Left ventricle myocardium inferior (tissue), 1 donor: ENCODE measurements at places on chromosomes 2 and 18. TPM values are rescaled to one million over a fixed set of nuclear protein-coding genes. Genes with fewer than 3 reads are reported as not detected.

DNA sequence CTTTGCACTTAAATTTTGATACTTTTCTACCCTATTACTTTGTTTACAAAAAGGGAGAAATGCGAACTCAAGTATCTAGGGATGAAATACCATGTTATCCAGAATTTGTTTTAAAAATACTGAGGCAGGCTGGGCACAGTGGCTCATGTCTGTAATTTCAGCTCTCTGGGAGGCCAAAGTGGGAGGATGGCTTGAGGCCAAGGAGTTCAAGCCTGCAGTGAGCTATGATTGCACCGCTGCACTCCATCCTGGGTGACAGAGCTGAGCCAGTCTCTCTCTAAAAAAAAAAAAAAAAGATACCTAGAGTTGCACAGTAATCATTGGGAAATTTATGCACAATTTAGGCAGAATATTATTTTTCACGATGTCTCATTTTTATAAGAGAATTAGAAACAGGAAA lies 12.4 kb upstream of the VAPA start:
- no peak for DNase-seq

GRCh38 chr2:233446606-233447305 lies 92.5 kb downstream of the DGKD start:
- DNase-seq, result no peak

DNA sequence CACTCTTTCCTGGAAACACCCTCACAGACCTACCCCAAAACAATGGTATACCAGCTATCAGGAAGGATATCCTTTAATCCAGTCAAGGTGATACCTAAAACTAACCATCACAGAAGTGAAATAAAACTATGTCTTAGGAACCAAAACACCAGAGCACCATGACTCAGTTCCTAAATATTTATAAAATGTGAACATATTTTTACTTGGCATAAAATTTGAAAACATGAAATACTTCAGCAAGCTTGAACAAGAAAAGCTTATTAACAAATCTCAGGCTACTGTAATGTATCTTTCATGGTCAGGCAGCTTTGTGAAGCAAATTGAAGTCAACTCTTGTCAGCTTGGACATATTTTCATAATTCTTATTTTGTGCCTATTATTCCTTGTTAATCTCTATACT lies 440.8 kb upstream of the CDH20 start:
- DNase-seq, result no peak

DNA sequence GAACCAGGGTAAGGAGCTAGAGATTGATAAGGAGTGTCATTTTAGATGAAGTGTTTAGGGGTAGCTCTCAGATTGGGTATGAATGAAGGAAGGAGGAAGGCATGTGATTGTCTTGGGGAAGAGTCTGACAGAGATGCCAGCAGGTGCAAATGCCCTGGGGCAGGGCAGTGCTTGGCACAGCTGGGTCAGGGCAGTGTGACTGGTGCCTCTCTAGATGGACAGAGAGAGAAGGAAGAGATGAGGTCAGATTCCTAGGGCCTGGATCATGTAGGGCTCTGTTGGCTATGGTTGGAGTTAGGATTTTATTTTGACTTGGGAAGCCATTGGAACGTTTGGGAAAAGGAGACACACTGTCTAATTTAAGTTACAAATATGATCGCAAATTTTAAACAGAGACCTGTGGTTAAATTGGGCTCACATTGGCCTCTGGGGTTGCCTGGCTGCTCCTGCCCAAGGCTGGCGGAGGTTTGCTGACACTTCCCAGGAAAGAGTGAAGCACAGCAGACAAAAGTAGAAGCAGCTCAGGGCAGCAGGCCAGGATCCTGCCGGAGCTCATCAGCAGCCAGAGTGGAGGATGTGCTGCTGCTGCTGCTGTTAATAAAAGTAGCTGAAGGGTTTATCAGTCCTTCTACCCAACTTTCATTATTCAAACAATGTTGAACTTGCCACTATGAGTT lies 32.7 kb upstream of the FHL2 start:
- DNase-seq, result peak; percentile 77

DNA sequence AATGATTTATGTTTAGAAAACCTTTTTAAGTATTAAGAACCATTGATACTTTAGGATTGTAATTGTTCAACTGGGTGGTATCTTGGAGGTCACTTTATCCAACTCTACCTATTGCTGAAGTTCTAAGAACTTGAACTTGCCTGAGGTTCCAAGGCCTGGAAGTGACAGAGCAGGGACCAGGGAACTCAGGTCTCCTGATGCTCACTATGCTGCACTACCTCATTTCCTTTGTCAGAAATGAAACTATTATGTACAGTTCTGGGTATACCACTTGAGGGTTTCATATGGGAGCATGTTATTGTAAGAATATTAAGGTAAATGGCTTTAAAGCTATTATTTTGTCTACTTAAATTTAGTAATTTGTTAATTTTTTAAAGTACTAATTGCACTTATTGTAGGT lies 3.0 kb downstream of the MBD5 start:
- no peak for DNase-seq

DNA sequence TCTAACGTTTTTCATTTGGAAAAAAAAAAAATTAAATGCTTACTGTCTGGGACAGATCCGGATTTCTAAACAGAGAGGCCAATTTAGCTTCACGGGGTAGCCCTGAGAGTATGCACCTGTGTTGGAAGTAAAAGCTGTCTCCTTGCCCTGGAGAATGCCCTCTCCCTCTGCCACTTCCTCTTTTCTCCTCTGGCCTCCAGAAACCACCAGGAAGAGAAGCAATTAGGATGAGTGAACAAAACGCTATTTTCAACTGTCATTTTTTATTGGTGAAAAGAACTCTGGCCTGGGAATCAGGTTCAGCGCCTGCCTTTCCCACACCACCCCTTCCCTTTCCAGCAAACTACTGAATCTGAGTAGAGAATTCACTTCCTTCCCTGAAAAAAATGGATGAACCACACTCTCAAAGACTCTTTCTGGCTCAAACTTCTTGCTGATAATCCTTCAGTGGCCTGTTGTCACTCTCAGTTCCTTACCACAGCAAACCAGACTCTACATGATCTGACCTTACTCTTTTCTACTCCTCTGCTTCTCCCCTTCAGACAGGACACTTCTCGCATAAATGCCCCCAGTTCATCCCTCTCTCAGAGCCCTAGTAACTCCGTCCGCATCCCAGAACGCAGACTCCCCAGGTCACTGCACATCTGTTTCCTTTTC lies 29.8 kb downstream of the KLF7 start:
- DNase-seq, result no peak

GRCh38 chr2:95076705-95077529 lies 44.7 kb downstream of the MRPS5 start:
- DNase-seq, result peak; percentile 62

DNA sequence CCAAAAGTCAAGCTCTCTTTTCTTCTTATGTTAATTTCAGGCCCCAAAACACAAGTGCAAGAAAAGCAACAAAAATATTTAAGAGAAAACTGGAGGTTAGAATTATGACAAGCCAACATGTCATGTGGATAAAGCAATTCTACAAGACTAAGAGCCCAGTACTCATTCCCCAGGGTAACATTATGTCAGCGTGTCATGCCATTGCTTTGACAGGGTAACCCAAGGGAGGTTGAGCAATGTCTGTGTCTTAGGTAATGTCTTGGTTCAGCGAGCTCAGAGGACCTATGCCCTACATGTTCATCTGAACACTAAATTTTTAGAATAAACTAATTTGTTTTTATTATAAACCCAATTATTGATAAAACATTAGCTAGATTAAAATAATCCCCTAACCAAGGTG lies 173.2 kb upstream of the ZNF804A start:
- DNase-seq, result no peak

DNA sequence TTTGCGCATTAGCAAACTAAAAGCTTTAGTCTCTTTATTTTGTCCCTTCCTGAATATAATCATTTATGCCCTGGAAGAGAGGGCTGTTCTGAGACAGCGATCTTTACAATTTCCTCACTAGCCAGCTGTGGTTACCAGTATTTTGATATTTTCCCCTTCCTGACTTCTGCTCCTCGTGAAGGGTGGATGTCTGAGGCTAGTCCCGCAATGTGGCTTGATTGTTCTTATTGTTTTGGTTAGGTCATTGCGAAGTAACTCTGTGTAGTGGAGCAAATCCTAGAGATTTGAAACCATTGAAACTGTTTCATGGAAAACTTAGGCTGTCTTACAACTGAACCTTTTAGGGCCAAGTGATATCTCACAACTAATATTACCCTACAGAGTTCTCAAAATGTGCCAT lies 2.4 kb downstream of the MRPL33 start:
- DNase-seq, result no peak

DNA sequence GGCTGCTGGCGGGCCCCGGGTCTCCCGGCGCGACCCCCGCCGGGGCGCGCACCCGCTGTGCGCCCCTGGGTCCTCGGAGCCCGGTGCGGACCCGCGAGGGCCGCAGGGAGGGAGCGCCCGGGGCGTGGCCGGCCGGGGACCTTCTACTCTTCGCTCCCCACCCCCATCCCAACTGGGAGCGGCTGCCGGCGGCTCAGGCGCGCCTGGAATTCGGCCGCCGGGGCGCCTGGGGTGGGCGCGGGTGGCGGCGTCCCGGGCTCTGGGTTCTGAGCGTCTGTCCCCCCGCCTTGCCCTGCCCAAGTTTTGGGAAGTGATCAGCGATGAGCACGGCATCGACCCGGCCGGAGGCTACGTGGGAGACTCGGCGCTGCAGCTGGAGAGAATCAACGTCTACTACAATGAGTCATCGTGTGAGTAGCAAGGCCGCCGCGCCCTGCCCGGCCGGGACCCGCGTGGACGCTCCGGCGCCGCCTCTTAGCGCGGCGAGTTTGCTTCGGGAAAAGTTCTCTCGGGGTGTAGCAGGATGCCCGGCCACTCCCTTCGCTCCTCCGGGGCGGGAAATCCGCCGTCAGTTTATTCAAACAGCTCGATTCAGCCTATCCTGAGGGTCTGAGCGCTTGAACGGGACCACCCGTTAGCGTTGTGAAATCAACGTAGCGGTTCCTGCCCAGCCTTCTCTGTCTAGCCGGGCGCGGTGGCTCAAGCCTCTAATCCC lies 502 bp downstream of the TUBB6 start:
- DNase-seq, result peak; percentile 89

GRCh38 chr18:56575819-56576663 lies 62.4 kb downstream of the TXNL1 start:
- DNase-seq, result no peak

DNA sequence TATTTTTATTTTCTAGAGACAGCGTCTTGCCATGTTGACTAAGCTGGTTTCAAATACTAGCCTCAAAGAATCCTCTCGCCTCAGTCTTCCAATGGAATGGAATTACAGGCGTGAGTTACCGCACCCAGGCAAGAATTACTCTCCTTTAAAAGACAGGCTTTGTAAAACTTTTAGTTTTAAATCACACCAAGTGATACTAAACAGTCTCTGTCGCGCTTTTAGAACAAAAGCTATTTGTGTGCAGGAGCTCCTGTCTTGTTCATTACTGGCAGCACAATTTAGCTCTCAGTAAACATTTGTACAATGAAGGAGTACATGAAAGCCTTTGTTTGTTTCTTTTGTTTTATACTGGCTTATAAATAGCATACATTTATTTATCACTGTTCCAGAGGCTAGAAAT lies 1719.2 kb upstream of the PIK3C3 start:
- DNase-seq, result no peak

GRCh38 chr2:95530734-95531133 lies 46.2 kb upstream of the TRIM43B start:
- no peak for DNase-seq

- peak; percentile 38 for DNase-seq
These were observed 85.5 kb downstream of the TMEM247 start for GRCh38 chr2:46564811-46565241.

DNA sequence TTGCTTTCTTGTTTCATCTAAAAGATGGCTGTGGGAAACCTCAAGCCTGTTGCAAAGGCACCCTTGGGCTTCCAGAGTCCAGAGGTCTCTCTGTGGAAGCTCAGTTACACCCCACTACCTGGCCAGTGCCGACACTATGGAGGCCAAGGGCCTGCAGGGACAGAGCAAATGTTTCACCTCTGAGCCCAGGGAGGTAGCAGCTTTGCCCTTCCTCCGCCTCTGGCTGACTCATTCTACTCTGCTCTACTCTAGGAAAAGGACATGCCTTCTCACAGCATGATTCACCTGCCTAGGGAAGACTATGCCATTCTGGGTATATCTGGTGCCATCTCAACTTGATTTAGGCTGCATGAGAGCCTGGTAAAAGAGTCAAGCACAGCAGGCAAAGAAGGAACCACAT lies 12.2 kb downstream of the MYOM1 start:
- DNase-seq, result no peak

DNA sequence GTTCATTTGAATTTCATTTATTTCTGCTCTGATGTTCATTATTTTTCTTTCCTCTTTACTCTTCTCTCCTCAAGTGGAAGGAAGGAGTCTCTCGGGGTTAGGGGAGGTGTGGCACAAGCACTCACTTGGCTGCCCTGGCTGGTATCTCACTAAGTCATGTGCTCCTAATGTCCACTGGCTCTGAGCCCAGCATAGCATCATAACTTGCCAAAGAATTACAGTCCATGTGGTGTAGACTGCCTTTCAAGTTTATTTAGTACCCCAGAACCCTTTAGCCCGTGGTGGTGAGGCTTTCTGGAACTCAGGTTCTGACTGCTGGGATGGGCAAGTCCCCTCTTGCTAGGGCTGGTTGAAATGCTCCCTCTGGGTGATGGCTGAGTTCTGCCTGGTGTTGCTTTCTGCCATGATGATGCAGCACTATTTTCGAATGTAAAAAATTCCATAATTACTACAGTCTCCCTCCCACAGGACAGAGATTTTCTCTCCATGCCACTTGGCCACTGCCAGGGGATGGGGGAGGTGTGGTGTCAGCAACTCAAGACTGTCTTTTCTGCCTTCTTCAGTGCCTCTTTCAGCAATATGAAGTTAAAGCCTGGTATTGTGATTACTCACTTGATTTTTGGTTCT lies 22.2 kb downstream of the SPAG16 start:
- DNase-seq, result peak; percentile 22

DNA sequence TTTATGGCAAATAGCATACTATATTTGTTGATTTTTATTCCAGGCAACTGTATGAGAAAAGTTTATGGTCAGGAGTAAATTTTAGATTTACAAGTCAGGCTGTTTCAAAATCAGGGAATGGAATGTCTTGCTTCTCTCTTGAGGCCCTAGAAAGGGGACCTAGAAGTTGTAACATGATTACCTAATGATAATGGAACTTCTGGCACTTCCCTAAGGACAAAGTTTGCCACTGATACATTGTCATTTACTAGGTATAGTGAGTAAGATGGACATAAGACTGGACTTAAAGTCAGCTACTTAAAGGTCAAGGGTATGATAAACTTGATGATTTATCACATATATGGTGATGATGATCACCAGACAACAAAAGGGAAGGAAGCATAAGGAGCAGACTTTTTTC lies 103.3 kb upstream of the VRK2 start:
- DNase-seq, result no peak

The SP140L gene
- total RNA-seq, result 4.3 TPM

The SLC5A7 gene
- not detected for total RNA-seq

The RAD51AP2 gene
- total RNA-seq, result 0.14 TPM

The REG1B gene
- total RNA-seq, result not detected

The RTP5 gene
- not detected for total RNA-seq

The ZNF804A gene
- not detected for total RNA-seq

The C2orf78 gene
- not detected for total RNA-seq

The TRIM43 gene
- total RNA-seq, result not detected

The ALK gene
- total RNA-seq, result 0.14 TPM

The ANKRD29 gene
- total RNA-seq, result 9.2 TPM

The SERPINB13 gene
- not detected for total RNA-seq

The LRP1B gene
- 0.08 TPM for total RNA-seq

The TMEM150A gene
- total RNA-seq, result 10.1 TPM

The PLEKHH2 gene
- 1.3 TPM for total RNA-seq
